Activated CD4-positive, alpha-beta T cell treated with anti-CD3 and anti-CD28 coated beads, Interleukin-2, Interleukin-4, amounts not matched to agents 100 ng/mL and 50 ng/mL, durations not matched to agents 16 hours and 8 hours (primary cell): ENCODE measurements at places on chromosomes 5 and 9.
A peak's percentile ranks its signal among the peaks of the same experiment; 100 is the strongest.

GRCh38 chr9:38440516-38440915, 16.3 kb upstream of the IGFBPL1 start:
- DNase-seq: no peak

GRCh38 chr5:112083623-112084022, 326.6 kb upstream of the NREP start:
- no peak for DNase-seq

DNA sequence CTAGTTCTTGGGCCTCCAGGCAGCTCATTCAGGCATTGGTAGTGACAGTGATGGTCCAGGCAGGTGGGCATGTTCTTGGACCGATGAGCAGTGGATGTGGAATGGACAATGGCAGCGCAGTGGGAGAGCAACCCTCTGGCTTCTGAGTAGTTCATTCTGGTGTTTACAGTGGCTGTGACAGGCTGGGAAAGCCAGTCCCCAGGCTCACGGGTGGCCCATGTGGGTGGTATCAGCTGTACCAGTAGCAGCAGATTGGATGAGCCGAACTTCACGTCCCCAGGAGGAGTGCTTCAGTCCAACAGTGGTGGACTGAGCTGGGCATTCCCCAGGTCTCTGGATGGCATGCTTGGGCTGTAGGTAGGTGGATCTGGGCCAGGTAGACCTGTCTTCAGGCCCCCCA, 515.6 kb upstream of the ACO1 start:
- DNase-seq: no peak

GRCh38 chr9:83403527-83404238, 134.5 kb downstream of the FRMD3 start:
- DNase-seq: no peak

GRCh38 chr9:134059661-134060395, 8.0 kb downstream of the BRD3 start:
- DNase-seq: peak; percentile 31

DNA sequence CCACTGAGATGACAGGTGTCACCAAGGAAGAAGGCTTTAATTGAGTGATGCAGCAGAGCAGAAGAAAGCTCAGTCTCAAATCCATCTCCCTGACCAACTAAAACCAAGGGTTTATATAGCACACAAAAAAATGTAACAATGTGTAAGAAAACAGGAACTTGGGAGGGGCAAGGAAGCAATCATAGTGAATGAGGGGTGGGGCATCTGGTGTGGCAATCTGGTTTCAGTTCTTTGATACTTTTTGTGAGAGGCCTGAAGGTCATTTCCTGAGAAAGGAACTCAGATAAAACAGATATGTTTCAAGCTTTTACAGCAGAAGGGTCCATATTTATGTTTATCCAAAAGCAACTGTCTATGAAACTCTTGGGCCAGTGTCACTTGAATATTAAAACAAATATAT, 19.7 kb downstream of the CD180 start:
- DNase-seq: no peak

DNA sequence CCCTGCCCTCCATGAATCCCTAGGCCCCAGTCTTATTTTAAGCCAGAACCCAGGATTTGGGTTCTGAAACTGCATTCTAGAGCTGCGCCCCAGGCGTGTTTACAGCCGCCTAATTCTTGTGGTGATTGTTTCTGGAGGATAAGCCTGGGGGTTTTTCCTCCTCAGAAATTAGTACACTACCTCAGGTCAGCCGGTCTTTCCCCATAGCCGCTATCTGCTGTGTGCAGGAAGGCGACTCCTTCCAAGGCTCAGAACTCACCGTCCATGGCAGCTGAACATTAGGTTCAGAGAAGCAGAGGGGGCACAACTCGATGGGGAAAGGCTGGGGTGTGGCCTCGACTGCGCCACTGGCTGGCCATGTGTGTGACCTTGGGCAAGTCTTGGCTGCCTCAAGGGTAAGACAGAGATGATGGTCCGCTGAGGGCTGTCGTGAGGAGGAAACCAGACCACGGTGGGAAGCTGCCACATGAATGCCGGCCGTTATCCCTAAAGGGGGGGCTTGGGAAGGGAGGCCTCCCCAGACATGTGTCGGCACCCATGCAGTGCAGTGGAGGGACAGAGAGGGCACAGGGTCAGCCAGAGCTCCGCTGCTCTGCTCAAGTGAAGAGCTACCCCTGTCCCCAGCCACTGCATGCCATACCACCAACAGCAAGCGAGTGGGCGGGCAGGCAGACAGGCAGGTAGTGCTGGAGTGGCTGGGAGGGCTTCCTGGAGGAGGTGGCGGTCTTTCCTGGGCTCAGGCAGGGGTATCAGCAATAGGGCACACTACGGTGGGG, 28.9 kb downstream of the SHB start:
- no peak for DNase-seq

GRCh38 chr9:110142868-110143481, 65.0 kb downstream of the C9orf152 start:
- no peak for DNase-seq

DNA sequence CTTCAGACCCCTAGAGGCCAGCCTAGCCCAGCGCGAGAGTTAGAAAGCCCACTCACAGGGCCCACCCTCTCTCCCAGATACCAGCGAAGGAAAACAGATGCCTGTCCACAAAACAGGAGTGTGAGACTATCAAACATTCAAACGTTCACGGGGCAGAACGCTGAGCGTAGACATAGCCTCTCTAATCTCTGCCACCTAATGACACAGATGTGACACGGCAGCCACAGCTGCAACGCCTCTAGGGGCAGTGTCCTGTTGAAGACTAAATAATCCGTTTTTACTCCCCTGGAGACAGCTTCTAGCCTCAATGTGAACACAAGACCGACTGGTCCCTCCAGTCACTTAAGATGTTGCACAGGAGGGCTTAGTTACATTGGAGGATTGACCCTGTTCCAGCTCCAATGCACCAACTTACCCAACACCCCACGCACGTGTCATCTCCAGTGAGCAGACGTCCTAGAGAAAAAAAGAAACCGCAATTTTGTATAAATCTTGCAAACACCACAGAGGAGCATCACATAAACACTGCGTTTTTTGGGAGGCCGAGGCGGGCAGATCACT, 14.3 kb downstream of the DIPK1B start:
- peak; percentile 53 for DNase-seq

GRCh38 chr5:87277279-87277835, 9.7 kb downstream of the RASA1 start:
- DNase-seq: no peak

- DNase-seq: no peak
These were observed 307.5 kb downstream of the MCTP1 start for GRCh38 chr5:94977437-94977836.

GRCh38 chr9:27445688-27446087, 78.4 kb upstream of the IFNK start:
- DNase-seq: no peak

DNA sequence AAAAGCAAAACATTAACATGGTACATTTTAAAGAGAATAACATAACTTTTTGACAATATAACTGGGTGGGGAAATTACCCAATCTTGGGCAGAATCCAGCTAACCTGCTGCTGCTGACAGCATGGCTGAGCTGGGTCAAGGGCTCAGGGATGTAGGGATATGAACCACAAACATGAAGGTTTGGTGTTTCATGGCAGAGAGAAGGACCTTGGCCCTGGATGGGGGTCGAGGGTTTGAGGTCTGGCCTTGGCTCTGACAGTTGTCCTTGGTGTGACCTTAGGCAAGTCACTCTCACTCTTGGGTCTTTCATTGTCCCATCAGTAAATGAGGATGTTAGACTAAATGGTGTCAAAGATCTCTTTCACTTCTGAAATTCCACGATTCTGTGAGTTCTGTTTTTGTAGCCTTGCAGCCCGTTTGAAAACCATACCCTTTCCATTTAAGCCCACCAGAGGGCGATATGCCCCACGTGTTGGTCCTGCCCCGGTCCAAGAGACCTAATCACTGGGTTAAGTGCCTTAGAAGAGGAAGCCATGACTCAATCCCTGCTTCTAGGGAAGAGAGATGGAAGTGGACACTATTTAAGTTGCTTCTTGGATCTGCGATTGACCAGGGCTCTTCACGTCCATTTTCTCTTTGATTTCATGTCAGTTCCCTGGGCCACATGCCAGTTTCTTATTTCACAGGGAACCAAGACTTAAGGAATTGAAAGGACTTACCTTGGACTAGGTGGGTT, 56.8 kb upstream of the TEX48 start:
- DNase-seq: peak; percentile 81

DNA sequence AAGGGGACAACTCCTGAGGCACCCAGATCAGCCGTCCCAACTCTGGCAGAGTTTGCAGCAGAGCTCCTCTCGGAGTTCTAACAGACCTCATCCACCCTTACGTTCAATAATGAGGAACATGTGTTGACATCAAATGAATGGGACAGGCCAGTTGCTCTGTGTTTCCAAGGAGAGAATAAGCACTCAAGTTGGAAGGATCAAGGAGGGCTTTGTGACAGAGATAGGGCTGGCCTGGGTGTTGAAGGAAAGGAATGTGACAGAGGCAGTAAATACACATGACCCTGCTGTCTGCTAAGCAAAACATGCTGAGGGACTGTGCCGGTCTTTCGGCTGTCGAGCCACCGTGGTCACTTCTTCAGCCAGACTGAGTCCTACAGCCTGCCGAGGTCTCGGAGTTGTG, 48.2 kb downstream of the GPR107 start:
- no peak for DNase-seq

DNA sequence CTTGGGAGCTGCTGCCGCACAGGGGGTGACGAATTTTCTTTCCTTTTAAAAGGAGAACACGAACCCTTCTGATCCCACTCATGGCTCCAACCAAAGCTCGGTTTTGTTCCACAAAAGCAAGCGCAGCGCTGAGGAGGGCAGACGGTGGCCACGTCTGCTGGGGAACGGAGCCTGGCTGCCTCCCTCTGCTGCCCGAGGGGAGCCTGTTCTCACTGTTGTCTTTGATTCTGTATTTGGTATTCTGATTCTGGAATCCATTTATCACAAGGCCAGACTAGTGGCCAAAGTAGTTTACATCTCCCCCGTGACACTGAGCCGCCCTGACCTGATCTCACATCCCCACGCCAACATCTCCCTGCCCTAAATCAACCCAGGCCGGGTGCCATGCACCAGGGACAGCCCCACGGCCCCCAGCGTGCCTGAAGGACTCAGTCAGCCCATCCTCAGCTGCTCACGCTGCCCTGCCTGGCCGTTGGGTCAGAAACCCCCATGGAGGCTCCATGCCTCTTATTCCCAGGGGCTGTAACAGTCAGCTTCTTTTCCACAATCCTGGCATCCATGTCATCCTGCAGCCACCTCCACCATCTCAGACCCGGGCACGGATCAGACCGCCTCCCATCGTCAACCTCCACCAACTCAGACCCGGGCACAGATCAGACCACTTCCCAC, 6.7 kb upstream of the NSMF start:
- DNase-seq: no peak

DNA sequence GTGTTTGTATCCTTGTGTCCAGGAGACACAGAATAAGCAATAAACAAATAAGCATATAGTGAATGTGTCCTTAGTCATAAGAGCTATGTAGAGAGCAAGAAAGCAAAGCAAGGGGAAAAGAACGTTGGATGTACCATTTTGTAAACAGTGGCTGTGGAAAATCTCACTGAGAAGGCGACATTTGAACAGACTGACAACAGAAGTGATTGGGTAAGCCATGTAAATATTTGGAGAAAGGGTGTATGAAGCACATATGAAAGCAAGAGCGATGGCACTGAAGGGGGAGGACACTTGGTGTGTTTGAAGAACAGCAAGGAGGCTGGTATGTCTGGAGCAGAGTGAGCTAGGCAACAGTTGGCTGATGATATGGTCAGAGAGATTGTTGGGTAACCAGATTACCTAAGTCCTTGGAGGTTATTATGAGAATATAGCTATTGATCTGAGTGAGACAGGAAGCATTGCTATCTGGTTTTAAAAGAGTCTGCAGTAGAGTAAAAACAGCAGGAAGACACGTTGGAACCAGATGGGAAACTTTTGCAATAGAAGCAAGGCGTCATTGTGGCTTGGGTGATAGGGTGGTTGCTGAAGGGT, 115.5 kb upstream of the IL7R start:
- DNase-seq: peak; percentile 32

DNA sequence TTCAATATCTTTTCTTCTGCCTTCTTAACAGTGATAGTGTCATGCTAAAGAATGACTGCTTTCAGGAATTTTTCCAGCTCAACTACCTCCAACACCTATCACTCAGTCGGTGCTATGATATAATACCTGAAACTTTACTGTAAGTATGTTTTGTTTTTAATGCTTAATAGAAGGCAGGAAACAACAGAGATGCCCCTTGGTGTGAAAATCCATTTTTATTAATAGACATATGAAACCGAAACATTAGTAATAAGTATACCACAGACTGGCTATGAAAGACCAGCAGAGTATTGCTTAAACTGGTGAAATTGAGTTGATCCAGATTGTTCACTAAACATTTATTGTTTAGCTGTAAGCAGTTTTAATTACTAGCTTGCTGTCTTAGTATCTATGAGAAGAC, 25.2 kb downstream of the SKP2 start:
- DNase-seq: no peak

DNA sequence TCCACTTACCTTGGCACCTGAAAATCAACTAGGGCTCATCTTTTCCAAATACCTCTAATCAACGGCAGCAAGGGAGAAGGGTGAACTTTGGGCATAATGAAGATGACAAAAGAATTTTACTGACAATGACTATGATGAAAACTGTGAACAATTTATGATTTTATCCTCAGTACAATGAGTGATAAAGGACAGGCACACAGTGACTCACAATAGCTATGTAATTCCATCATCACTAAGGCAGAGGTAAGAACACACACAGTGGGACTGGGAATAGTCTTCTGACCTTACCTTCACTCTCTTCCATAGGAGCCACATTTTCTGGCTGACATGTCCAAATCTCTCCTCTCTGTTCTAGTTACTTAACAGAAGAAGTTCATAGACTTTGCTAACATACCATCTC, 26.1 kb upstream of the KCNV2 start:
- DNase-seq: no peak

DNA sequence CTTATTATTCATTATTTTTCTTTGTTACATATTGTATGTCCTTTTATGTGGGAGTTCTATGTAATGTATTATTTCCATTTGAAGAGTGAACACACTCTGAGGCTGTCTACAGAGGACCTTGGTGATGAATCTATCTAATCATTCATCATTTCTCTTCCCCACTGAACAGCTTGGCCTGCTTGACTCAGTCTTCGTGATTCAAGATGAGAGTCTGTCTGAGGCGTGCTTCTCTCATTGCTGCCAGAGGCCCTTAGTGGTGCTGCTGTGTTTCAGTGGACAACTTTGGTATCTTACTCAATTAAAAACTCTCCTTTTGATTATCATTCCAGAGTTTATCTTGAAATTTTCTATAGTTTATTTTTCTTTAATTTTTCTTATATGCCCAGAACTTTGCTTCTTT, 318.1 kb upstream of the DAB2 start:
- no peak for DNase-seq

GRCh38 chr9:89390068-89390555, 71.8 kb downstream of the SECISBP2 start:
- no peak for DNase-seq

DNA sequence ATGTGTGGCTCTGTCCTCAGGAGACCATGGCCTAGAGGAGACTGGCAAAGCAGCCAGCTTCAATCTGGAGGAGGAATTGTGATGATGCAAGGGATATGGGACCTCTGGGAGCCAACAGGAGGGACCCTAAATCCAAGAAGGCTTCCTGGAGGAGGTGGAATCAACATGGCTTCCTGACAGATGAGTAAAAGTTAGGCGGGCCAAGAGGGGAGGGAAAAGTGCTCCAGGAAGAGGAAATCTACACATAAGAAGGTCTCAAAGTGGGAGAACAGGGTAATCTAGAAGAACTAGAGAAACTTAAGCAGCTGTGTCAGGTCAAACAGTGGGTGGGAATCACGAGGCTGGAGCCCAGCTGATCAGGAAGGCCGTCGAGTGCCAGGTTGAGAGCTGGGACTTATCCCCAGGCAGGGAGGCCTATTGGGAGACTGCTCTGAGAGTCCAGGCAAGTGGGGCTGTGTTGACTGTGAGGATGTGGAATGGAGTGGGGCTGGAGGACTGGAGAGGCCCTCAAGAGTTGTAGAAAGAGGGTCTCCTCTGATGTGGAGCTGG, 119.1 kb downstream of the C9orf50 start:
- no peak for DNase-seq
